ENCODE measurements at places on chromosomes 1 and 21.

GRCh38 chr1:164180824-164181223 is 378.2 kb upstream of the PBX1 start:
- DNase-seq = no peak

GRCh38 chr1:59692591-59692990 is 122.2 kb upstream of the HOOK1 start:
- DNase-seq = no peak

- no peak for DNase-seq
Measured at GRCh38 chr1:238466459-238466858, 575.7 kb upstream of the ZP4 start.

- no peak for DNase-seq
Measured at GRCh38 chr1:18142969-18143368, 35.4 kb downstream of the IGSF21 start.

GRCh38 chr1:246114369-246114768 is 392.7 kb downstream of the SMYD3 start:
- no peak for DNase-seq

All from activated CD4-positive, CD25-positive, alpha-beta regulatory T cell (primary cell).